ENCODE measurements at places on chromosomes 1 and 21. TPM values are rescaled to one million over a fixed set of nuclear protein-coding genes. Genes with fewer than 3 reads are reported as not detected.

DNA sequence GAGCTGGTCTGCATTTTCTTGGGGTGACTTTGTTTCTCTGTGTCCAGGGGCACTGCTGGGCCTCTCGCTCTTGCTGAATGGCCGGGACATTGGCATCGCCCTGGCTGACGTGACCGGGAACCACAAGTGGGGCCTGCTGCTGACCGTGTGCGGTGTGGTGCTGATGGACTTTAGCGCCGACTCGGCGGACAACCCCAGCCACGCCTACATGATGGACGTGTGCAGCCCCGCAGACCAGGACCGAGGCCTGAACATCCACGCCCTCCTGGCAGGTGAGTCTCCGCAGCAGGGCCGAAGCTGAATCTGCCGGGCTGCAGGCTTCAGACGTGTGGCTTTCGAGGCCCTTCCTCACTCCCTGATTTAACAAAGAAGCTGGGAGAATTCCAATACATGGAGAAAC, 7.9 kb downstream of the SLC45A1 start:
- no peaks in the 10 kb centered on the region for H3K36me3 ChIP-seq
- no peak for DNase-seq
- no peaks in the 10 kb centered on the region for H3K4me1 ChIP-seq
- no peak overlapping the region for H3K4me3 ChIP-seq
- no peak overlapping the region for H3K27ac ChIP-seq

- no peak for DNase-seq
- no peaks in the 10 kb centered on the region for H3K36me3 ChIP-seq
- no peak overlapping the region for H3K4me3 ChIP-seq
- H3K27ac ChIP-seq: no peak overlapping the region
- H3K27me3 ChIP-seq: peaks cover 16% of the 10 kb centered on the region
These were observed 5.9 kb downstream of the BLACAT1 start for GRCh38 chr1:205449750-205450443.

DNA sequence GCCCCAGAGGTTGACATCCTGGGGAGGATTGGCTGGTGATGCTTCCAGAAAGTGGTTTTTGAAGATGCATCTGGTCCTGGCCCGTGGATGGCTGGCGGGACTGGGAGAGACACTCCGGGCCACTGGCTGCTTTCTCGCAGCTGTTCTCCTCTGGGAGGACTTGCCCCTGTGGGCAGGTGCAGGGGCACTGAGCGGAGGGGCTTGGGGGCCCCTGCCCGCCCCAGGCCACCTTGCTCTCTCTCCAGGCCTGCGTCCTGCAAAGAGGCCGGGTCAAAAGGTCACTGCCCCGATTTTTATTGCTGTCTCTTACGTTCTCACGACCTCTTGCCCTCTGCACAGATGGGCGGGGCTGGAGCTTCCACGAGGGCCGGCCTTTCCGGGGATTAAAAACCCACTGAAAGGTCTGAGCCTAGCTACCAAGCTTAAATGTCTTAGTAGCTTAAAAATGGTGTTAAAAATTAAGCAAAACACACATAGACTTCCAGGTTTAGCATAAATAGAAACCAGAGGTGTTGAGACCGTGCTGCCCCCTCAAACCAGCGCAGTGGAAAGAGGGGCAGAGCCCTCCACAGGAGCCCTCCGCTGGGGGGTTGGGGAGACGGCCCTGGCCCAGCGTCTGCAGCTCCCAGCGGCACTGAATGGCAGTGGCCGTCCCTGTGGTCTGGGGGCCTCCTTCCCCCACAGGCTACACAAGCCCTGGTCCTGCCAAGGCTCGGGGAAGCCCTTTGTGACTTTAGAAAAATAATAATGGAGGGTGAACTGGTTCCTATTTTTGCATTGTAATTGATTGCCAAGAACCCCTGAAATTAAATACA, 43.9 kb downstream of the SKI start:
- no peak overlapping the region for H3K4me3 ChIP-seq
- peaks cover 69% of the 10 kb centered on the region for H3K4me1 ChIP-seq
- no peaks in the 10 kb centered on the region for H3K27me3 ChIP-seq
- no peak overlapping the region for H3K27ac ChIP-seq

GRCh38 chr1:158098256-158098655, 82.4 kb upstream of the CD1D start:
- no peak overlapping the region for H3K4me3 ChIP-seq
- no peaks in the 10 kb centered on the region for H3K27me3 ChIP-seq
- H3K36me3 ChIP-seq: no peaks in the 10 kb centered on the region
- no peaks in the 10 kb centered on the region for H3K4me1 ChIP-seq
- DNase-seq: no peak
- H3K27ac ChIP-seq: no peak overlapping the region

- H3K27ac ChIP-seq: peak overlapping the region; percentile 43
- peaks cover 75% of the 10 kb centered on the region for H3K4me1 ChIP-seq
- H3K36me3 ChIP-seq: no peaks in the 10 kb centered on the region
- DNase-seq: peak; percentile 82
These were observed 28.5 kb upstream of the KCNA2 start for GRCh38 chr1:110634455-110635311.

- peaks cover 50% of the 10 kb centered on the region for H3K4me1 ChIP-seq
- no peak for DNase-seq
- no peak overlapping the region for H3K4me3 ChIP-seq
- H3K27ac ChIP-seq: no peak overlapping the region
- peaks cover 1% of the 10 kb centered on the region for H3K36me3 ChIP-seq
These were observed 14.2 kb downstream of the WASF2 start for GRCh38 chr1:27475720-27476119.

The OR2L8 gene
- not detected for total RNA-seq
